ENCODE measurements at places on chromosomes 2 and 18.

DNA sequence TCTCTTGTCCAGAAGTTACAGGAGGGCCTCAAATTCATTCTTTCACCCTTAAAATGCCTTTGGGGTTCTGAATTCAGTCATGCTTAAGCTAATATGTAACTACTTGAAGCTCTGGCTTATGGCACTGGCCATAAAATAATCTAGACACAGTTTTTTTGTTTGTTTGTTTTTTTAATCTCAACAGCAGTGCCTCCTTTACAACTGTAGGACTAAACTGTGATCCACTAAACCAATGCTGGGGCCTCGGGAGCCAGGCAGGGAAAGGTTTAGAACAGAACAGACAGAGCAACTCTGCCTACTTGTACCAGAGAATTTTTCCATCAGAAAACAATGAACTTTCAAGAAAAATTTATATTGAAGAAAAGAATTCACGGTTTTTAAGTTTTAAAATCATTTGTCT lies 1.7 kb downstream of the STAM2 start:
- no peak for DNase-seq

DNA sequence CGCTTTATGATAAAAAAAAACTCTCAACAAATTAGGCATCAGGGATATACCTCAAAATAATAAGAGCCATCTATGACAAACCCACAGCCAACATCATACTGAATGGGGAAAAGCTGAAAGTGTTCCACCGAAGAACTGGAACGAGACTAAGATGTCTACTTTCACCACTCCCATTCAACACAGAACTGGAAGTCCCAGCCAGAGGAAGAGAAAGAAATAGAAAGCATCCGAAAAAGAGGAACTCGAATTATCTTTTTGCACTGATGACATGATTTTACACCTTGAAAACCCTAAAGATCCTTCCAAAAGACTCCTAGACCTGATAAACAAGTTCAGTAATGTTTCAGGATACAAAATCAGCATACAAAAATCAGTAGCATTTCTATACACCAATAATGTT lies 121.6 kb downstream of the ZRANB3 start:
- no peak for DNase-seq

GRCh38 chr2:11785611-11785940 lies 39.1 kb downstream of the LPIN1 start:
- DNase-seq: no peak

GRCh38 chr2:110113961-110114591 lies 1.5 kb downstream of the MALL start:
- DNase-seq: no peak

DNA sequence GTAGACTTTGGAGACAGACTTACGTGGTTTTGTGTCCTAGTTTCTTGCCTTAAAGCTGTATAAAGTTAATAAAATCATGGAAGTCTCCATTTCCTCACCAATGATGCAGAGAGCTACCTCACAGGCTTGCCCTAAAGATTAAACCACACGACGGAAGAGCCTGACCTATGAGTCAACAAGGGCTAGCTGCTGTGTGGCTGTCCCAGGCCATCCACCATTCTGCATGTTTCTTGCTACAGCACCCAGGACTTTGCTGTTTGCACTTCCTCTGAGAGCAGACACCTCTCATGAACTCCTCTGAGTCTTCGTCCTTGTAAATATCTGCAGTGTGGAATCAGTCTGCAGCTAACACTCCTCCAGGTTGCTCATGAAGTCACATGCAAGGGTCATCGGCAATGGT lies 160.0 kb upstream of the TRIB2 start:
- DNase-seq: no peak

DNA sequence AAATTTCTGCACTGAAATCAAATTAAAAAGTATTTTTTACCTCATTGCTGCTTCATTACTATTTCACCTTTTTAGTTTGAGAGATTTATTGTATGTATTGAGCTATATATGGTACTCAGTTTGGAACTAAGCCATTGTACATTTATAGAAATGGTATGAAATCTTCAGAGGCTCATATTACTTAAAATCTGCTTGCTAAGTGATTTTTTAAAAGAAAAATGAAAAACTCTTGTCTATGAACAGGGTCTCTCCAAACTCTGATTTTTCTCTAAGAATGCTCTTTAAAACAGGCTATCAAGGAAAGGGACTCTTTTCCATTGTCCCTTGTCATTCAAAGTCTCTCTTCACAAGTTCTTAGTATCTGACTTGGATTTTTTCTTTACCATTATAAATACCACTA lies 31.8 kb downstream of the C1D start:
- DNase-seq: no peak

Data from activated CD4-positive, CD25-positive, alpha-beta regulatory T cell (primary cell).